Activated CD8-positive, alpha-beta T cell treated with anti-CD3 and anti-CD28 coated beads for 36 hours (primary cell): ENCODE measurements at places on chromosomes 11 and 22. TPM values are rescaled to one million over a fixed set of nuclear protein-coding genes. Genes with fewer than 3 reads are reported as not detected.
A peak's percentile ranks its signal among the peaks of the same experiment; 100 is the strongest.

GRCh38 chr11:34476849-34477248, 36.7 kb downstream of the ELF5 start:
- no peaks in the 10 kb centered on the region for H3K4me1 ChIP-seq
- DNase-seq = no peak
- no peak overlapping the region for H3K27ac ChIP-seq
- peaks cover 7% of the 10 kb centered on the region for H3K36me3 ChIP-seq

GRCh38 chr11:66267039-66267378, 1.4 kb upstream of the RAB1B start:
- peak overlapping the region; percentile 91 for H3K4me3 ChIP-seq
- peak overlapping the region; percentile 74 for H3K27ac ChIP-seq
- H3K27me3 ChIP-seq = no peaks in the 10 kb centered on the region
- H3K36me3 ChIP-seq = peaks cover 36% of the 10 kb centered on the region
- H3K4me1 ChIP-seq = peaks cover 25% of the 10 kb centered on the region

Gene EP300
- 39.7 TPM for total RNA-seq

Gene ENDOD1
- total RNA-seq = 14.1 TPM

DNA sequence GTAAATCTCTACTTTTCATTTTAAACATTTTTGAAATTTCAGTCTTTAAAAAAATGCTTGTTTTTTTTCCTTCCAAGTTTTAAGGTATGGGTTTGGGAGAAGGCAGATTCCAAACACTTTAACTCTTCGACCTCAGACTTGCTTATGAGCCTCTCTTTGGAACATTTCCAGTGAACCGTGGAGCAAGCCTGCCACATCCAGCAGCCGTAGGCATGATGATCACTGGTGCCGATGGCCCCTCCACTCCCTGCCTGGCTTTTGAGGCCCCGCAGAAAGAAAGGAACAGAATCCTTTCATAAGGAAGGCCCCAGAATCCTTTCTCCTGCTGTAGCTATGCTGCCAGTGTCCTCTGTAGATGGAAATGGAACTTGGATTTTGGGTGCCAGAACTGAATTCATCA, 50.7 kb downstream of the BMAL1 start:
- DNase-seq = no peak
- peaks cover 2% of the 10 kb centered on the region for H3K36me3 ChIP-seq
- peaks cover 43% of the 10 kb centered on the region for H3K4me1 ChIP-seq
- no peak overlapping the region for H3K4me3 ChIP-seq
- no peak overlapping the region for H3K27ac ChIP-seq

GRCh38 chr11:128582496-128583366, 4.6 kb downstream of the ETS1 start:
- peak overlapping the region; percentile 72 for H3K27ac ChIP-seq
- H3K27me3 ChIP-seq = no peaks in the 10 kb centered on the region
- H3K36me3 ChIP-seq = no peaks in the 10 kb centered on the region
- peak overlapping the region; percentile 55 for H3K4me3 ChIP-seq
- H3K4me1 ChIP-seq = peaks cover 47% of the 10 kb centered on the region

Gene DNAJB7
- not detected for total RNA-seq

- H3K27ac ChIP-seq = no peak overlapping the region
- H3K36me3 ChIP-seq = no peaks in the 10 kb centered on the region
- H3K4me1 ChIP-seq = peaks cover 16% of the 10 kb centered on the region
- DNase-seq = no peak
These were observed 17.7 kb upstream of the CDON start for GRCh38 chr11:126080161-126080941.

DNA sequence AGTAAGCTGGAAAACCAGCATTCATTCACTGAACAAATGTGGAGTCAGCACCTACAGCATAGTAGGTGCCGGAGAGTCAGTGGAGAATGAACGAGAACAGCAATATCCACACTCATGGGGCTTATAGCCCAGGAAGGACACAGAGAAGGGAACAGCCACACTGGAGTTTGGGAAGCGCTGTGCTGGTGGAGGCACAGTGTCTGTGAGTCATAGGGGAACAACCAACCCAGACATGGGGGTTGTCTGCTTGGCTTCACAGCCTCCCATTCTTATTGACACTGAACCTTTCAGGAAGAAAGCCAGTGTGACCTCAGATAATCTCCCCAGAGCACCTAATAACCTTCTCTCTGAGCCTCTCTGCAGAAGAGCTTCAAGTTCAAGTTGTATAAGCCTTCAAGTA, 56.6 kb upstream of the UBASH3B start:
- H3K4me3 ChIP-seq = no peak overlapping the region
- no peaks in the 10 kb centered on the region for H3K4me1 ChIP-seq
- H3K27me3 ChIP-seq = peaks cover 10% of the 10 kb centered on the region
- H3K27ac ChIP-seq = no peak overlapping the region
